Posterior vena cava (tissue), 2 donors: ENCODE measurements at places on chromosomes 16 and 17. TPM values are rescaled to one million over a fixed set of nuclear protein-coding genes. Genes with fewer than 3 reads are reported as not detected.

The QPRT gene
- total RNA-seq = 7.4 TPM

The C17orf50 gene
- total RNA-seq = not detected

DNA sequence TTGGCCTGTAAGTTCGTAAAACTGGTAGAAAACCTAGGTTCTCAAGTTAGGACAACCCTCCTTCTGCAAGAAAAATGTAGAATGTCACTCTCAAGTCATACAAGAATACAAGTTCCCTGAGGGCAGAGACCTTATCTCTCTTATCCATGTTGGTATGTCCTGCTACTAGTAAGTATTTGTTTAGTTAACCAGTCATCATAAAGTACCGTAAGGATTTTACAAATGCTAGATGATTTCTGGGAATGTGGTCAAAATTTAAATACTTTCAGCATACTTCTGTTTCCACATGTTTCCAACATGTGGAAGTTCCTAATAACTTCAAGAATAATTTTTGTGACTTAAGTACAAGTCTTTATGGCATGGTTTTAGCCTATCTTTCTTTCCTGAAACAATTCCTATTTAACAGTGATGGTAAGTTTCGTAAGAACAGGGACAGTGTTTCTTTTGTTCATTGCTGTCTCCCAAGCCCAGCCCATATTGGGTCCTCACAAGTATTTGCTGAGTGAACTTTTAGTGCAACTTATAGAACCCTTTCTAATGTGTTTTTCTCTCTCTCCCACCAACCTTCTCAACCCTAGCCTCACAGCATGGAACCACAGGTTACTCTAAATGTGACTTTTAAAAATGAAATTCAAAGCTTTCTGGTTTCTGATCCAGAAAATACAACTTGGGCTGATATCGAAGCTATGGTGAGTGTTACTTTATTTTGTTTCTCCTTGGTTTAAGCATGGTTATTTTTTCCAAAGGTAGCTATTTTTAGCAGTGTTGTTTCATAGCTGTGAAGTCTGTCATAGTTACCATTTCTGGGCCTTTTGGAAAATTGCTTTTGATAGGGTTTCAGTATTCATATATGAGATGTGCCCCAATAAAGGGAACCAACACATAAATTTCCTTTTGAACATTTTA, 4.5 kb downstream of the NBR1 start:
- DNase-seq = no peak

- DNase-seq = no peak
These were observed 499.3 kb downstream of the CDH13 start for GRCh38 chr16:83125999-83126568.

GRCh38 chr17:67531291-67531690, 154.2 kb downstream of the PITPNC1 start:
- no peak for DNase-seq
